Activated CD4-positive, alpha-beta T cell treated with anti-CD3 and anti-CD28 coated beads for 24 hours (primary cell): ENCODE measurements at places on chromosomes 13 and 19.

DNA sequence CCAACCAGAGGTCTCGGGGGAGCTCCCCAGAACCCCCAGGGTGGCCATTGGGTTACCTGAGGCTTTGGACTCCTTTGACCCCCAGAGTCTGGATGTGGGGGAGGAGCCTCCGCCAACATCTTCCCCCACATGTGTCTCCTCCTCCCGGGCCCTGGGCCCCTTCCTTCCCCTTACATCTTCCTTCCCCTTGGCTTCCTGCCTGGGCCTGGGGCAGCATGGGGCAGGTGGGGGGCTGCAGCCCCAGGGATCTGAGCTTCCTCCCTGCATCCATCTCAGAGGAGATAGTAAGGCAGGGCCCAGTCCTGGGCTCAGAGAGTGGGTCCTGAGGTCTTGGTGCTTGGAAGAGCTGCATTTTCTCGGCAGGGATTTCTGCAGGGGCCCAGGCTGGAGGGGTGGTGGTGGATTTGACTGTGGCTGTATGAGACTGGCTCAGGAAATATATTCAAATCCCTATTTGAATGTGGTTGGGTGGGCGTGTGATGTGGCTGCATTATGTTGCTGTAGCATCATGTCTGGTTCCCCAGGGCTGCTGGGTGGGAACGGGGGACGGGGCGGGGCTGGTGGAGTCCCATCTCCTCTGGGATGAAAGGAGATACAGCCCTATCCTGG, 919 bp downstream of the VAV1 start:
- no peak for DNase-seq

GRCh38 chr13:57314897-57315520, 148.0 kb downstream of the PRR20E start:
- no peak for DNase-seq

DNA sequence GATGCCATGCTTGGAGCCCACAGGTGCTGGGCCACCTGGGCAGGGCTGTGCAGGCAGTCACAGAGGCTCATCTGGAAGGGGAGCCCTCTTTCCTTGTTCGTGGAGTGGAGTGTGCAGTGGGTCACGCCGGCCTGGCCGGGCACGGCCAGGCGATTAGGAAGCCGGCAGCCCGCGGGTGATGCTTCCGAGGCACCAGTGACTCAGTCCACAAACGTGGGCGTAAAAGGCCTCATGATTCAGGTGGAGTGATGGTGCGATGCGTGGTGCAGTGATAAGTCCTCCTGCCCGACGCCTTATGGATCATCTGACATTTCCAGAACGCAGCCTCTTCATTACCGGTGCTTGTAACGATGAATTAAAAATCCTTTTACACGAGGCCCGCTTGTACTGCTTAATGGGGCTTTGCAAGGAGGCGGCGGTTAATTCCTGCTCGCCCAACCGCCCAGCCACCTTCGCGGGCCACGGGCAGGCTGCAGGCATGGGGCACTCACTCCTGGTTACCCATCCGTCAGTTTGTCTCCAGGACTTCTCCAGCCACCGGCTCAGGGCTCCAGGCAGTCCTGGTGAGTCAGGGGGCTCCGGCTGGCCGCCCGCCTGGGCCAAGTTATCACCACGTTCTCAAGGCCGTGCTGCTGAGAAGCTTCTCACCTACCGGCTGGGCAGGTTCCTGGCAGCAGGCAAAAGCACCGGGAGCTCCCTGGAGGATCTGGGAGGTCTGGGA, 172.4 kb downstream of the KDM4B start:
- no peak for DNase-seq

GRCh38 chr19:2589441-2589840, 113.1 kb downstream of the GNG7 start:
- DNase-seq = no peak

DNA sequence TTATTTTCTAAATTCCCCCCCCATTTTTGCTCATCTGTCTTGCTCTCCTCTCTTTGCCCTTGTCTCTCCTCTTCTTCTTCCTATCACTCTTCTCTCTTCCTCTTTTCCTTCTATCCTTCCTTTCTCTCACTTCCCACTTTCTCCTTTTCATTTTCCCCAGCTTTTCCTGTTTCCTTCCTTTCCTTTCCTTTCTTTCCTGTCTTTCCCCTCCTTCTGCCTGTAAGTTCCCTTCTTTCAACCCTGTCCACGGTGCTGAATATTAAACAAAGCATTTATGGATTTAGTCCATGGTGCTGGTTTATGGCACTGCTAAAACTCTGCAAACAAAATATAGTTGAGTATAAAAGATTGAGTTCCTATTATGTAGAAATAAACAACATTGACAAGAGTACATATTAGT, 27.6 kb downstream of the SCEL start:
- no peak for DNase-seq

DNA sequence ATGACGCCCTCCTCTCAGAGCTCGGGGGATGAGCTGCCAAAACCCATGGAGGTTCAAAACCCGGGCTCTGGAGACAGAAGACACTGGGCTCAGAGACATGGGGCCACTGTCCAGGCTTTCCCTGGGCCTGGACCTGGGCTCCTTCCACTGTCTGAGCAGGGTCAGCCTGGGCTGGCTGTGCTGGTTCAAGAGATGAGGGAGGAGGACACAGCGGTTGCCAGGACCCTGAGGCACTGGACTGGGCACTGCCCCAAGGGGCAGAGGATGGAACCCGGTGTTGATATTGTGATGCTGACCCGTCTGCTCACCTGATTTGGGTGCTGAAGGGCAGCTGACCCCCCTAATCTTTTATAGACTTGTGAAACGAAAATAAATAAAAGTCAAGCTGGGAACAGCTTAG, 14.1 kb upstream of the SIGLEC11 start:
- DNase-seq = no peak

GRCh38 chr13:43150369-43151207, 127.2 kb downstream of the DNAJC15 start:
- no peak for DNase-seq
